Midbrain (tissue), 1 donor: ENCODE measurements at places on chromosomes 12 and 14.
A peak's percentile ranks its signal among the peaks of the same experiment; 100 is the strongest.

DNA sequence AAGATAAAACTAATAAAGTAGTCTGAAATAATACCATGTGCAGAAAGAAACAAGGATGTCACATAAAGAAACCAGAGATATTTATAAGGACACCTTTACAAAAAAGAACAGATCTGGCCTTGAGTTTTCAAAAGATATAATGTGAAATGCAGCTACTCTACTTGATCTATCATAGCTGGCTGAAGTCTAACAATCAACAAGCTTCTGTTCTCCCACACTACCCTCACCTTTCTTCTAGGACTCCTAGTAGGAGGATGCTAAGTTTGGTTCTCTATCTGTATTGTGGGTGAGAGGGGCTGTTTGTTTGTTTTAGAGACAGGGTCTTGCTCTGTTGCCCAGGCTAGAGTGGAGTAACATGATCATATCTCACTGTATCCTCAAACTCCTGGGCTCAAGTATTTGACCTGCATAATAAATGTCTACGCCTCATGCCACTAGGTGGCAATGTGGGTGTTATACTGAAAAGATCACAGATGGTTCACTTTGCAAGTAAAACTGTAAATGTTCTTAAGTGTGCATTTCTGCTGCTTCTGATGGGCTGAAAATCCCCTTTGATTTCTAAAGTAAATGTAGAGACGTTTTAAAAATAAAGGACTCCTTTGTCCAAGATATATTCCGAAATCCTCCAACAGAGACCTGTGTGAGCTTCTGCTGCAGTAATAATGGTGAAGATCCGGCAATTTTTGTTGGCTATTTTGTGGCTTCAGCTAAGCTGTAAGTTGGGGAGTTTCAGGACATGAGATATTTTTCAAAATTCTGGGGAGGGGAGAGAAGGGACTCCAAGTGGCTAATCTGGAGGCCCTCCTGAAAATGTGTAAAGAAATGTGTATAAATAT lies 269.3 kb downstream of the DAD1 start:
- DNase-seq: peak; percentile 63

- DNase-seq: no peak
These were observed 282.1 kb downstream of the RPS29 start for GRCh38 chr14:49303946-49304516.

- no peak for DNase-seq
These were observed 392.3 kb downstream of the CCER1 start for GRCh38 chr12:90562671-90563070.

DNA sequence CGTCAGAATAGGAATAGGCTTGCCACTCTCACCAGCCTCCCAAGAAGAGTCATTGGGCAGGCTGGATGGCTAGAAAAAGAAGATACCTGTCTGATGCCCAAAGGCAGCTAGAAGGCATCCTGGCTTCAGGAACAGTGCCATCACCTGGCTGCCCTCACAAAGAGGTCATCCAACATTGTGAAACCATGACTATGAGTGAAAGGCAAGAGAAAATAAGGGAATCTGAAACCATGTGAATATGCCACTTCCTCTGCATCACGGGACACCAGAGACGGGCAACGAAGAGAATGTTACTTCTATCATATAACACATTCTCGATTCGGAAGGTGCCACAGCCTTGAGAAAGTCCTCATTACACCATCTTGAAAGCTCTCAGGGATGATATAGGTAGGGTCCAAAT lies 182.0 kb downstream of the DAD1 start:
- no peak for DNase-seq

- DNase-seq: no peak
These were observed 14.4 kb downstream of the LRCOL1 start for GRCh38 chr12:132596016-132596415.

DNA sequence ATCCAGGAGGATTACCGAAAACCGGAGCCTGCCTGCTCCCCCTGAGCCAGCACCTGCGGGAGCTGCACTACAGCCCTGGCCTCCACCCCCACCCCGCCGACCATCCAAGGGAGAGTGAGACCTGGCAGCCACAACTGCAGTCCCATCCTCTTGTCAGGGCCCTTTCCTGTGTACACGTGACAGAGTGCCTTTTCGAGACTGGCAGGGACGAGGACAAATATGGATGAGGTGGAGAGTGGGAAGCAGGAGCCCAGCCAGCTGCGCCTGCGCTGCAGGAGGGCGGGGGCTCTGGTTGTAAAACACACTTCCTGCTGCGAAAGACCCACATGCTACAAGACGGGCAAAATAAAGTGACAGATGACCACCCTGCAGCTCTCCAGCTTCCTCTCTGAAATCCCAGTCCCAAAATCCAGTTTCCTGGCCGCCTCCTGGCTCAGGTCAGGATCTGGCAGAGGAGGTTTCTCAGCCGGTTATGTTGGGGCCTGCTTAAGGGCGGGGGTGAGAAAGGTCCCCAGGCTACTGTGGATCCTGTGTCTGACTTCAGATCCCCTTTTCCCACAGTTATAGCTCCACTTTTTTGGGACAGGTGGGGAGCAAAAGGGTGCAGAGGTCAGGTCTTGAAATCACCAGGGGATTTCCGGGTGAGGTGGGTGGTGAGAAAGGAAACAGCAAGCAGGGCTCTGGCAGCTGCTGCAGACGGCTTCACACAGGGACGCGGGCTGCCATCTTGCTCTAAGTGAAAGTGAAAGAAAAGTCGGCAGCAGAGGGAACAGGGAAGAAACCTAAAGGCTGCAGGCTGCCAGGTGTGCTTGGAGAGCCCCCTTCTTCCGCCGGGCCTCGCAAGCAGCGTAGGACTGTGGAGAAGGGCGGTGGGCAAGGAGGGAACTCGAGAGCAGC lies at the start of gene TAPBPL:
Gene TAPBPL, plus strand, starts transcription at position 695 of the 897 bp plus-strand sequence. CDS start 207 bp downstream, outside the sequence.
- DNase-seq: peak; percentile 90

DNA sequence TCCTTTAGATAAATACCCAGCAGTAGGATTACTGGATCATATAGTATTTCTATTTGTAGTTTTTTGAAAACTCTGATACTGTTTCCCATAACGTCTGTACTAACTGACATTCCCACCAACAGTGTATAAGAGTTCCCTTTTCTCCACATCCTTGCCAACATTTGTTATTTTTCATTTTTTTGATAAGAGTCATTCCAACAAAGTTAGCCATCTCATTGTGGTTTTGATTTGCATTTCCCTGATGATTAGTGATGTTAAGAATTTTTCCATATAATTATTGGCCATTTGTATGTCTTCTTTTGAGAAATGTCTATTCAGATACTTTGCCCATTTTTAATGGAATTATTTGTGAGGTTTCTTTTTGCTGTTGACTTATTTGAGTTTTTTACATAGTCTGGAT lies 486.0 kb downstream of the FLRT2 start:
- DNase-seq: no peak

DNA sequence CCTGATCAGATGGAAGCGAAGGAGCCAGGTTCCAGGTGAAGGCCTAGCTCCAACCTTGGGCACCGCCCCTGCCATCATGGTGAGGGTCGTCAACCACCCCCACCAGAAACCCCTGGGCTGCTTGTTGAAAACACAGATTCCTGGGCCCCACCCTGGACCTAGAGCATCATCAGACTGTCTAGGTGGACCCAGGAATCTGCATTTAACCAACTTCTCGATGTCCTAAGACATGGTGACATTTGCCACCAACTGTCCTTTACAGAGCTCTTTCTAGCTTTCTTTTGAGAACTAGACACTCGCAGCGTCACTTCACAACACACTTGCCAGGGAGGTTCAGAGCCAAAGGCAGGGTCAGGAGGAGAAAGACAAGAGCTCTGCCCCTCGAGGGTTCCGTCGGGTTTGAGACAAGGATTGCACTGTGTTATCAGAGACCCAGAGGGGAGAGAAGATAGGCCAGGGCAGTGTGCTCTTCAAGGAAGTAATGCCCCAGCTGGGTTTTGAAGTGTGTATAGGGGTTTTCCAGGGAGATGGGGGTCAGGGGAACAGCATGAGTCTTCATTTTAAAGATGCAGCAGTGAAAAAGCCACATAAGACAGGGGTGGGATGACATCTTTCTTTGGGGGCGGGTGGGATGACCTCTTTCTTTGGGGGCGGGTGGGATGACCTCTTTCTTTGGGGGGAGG lies 24.6 kb downstream of the RFLNA start:
- DNase-seq: no peak
